ENCODE measurements at places on chromosomes 1 and 21.

DNA sequence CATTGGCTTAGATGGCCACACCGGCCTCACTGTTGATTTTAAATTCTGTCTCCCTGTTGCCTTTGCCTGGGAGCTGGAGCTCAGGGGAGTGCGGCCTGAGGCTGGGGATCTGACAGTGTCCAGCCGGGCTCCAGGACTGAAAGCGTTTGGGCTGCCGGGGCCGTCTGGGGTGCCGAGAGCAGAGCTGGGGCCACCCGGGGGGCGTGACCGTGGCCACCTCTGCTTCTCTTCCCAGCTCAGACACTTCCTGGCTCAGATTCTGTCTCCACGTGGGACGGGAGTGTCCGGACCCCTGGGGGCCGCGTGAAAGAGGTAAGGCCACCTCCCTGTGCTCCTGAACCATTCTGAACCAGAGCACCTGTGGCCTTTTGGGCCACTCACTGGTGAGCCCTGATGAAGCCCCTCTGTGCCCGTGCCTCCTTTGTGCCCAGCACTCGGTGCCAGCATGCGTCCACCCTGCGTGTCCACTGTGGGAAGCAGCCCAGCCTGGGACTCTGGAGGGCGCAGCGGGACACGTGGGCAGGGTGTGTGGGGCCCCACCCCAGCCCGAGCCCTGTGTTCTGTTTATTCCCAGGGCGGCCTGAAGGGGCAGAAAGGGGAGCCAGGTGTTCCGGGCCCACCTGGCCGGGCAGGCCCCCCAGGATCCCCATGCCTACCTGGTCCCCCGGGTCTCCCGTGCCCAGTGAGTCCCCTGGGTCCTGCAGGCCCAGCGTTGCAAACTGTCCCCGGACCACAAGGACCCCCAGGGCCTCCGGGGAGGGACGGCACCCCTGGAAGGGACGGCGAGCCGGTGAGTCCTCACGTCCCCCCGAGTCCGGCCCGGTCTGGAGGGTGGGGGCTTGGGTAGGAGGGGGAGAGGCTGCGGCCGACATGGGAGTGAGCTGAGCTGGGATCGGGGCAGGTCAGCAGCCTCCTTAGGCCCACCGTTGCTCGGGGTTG, 64.8 kb downstream of the SLC19A1 start:
- no peak for DNase-seq

DNA sequence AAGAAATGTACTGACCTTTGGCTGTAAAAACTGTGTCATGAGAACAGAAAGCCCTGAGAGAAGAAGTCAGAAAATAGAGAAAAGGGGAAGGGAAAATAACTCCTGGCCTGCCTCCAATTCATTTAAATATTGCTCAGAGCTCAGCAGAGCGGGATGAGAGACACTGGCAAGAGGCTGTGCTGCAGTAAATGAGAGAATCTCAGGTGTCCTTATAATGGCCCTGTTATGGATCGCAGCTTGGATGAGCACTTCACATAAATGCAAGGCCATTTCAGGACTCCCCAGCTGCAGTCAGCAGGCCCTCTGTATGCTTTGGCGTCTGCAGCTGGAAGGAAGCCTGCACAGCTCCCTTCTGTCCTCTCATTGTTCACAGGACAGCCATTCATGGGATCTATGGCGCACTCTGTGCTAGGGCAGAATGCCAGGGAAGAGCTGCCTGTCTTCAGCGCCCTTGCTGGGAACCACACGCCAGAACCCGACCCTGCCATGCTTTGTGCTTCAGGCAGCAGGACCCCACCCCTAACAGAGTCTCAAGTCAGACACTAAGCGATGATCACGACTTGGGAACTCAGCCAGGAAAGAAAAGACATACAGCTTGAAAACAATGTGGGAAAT, 20.7 kb upstream of the ABCB10 start:
- DNase-seq = no peak

DNA sequence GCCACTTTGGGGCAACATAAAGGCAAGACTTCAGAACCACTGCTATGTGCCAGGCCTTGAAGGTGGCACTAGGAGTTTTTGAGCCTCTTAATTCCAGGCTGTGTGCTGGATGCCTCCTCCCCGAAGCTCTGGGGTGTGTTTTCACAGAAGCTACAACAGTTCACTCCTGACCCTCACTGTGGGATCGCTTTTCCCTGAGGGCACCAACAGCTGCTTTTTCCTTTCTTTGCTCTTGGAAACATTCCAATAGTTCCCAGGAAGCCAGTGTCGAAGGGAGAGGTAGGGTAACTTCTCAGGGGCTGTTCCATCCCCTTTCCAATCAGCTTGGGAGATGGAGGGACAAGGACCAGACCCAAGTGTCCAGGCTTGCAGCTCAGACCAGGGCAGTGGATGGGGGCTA, 153.4 kb downstream of the C1orf94 start:
- DNase-seq = no peak

- peak; percentile 59 for DNase-seq
These were observed 1.7 kb upstream of the GADD45A start for GRCh38 chr1:67683316-67683715.

- peak; percentile 33 for DNase-seq
These were observed 1.0 kb upstream of the HAO2 start for GRCh38 chr1:119367432-119368124.

- no peak for DNase-seq
These were observed 56.7 kb downstream of the RALGPS2 start for GRCh38 chr1:178781533-178782330.

DNA sequence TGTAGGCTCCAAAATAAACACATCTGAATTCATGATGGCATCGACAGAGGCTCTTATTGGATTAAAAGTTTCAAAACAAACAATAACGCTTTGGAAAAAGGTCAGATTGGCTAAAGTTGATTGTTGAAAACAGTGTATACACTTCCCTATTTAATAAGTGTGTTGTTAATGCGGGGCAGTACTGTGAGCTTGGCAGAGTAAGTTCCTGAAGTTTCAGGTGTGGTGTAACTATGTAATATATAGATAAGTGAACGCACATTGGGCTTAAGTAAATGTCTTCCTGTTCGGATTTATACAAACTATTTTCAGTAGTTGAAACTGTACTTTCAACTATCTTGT, 810 bp downstream of the ZBTB37 start:
- DNase-seq = no peak

DNA sequence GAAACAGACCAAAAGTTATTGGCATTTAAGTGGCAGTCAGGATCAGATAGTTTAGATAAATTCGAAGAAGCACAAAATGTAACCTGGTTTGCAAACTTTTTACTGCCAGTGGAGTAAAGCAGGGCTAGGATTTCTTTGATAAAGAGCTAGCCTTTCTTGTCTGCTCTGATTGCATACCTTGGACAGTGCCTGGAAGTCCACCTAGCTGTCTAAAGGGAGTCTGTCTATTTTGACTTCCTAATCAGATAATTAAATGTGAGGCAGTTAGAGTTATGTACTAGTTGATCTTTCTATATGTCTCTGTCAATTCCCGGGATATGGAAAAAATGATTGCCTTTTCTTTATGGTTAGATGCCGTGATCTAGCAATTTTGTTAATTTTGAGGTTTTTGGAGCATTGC, 4.1 kb downstream of the GPSM2 start:
- no peak for DNase-seq

- DNase-seq = no peak
These were observed at the start of gene RGS8 for GRCh38 chr1:182684116-182684828. TSS of gene RGS8 (minus strand) at chr1:182684587. CDS start at chr1:182669649, 14,938 bp downstream.

DNA sequence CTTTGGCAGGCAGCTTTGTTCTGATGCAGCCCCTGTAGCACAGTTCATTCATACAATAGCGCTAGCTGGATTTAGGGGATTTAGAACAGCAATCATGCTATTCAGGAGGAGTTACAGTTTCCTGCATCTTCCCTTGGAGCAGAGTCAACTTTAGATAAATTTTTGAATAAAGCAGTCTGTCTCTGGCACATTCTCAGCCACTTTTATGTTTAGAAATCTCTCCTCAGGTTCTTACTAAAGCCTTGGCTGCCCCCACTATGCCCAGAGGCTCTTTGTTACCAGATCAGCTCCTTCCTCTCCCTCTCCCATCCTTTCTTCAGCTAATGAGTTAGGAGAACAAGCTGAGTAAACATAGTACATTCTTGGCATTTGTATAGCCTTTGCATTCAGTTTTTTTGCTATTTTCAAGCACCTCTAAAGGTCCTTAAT, 17.0 kb upstream of the PIGC start:
- DNase-seq = no peak

- DNase-seq = no peak
These were observed 445.1 kb downstream of the AJAP1 start for GRCh38 chr1:5099558-5099957.

DNA sequence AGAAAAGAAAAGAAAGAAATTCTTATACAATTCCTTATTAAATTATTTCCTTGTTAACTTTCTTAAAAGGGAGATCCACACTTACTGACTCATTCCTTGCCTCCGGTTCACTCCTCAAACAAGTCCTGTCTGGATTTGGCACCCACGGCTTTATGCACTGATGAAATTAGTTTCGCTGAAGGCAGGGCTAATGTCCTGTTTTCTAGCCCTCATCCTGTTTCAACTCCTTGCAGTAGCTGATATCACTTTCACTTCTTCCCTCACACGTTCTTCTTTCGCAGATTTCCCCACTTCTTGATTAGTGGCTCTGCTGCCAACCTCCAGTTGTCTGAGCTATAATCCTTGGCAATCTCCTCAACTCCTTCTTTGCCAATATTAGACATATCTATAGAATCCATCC, 215.2 kb downstream of the URB2 start:
- peak; percentile 22 for DNase-seq

DNA sequence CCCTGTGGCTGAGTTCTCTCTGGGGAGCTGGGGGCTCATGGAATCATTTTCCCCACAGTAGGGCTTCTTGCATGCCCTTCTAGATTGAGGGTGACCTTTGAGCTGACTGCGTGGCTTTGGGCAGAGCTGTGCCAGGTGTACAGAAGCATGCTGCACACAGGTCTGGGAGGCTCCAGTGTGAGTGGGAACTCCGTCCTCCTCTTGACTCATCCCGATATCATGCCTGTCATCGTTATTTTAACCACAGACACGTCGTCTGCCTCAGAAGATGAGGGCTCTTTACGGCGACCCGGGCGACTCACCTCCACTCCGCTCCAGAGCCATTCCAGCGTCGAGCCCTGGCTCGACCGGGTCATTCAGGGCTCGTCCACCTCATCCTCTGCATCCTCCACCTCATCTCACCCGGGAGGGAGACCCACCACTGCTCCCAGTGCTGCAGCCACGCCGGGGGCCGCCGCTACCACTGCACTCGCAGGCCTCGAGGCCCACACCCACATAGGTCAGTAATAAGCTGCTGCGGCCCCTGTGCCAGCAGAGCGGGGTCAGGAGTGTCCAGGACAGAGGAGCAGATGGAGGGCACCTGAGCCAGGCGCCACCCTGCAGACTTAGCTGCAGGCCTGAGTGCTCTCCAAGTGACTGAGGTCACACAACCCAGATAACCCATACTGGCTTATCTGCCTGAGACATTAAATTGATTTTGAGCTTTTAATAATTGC, 39.8 kb downstream of the DIP2A start:
- peak; percentile 19 for DNase-seq

DNA sequence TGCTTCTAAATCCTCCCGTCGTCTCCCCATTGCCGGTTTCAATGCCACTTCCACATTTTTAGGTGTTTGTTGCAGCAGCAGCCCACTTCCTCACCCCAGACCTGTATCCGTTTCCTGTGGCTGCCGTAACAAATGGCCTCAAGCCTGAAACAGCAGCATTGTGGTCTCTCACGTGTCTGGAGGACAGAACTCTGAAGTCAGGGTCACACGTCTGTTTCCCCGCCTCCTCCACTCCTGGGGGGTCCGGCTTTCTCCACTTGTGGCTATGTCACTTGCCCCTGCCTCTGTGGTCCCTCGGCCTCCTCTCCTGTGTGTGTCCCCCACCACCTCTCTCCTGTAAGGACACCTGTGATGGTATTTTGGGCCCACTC, 21.8 kb downstream of the TRPM2 start:
- peak; percentile 2 for DNase-seq

DNA sequence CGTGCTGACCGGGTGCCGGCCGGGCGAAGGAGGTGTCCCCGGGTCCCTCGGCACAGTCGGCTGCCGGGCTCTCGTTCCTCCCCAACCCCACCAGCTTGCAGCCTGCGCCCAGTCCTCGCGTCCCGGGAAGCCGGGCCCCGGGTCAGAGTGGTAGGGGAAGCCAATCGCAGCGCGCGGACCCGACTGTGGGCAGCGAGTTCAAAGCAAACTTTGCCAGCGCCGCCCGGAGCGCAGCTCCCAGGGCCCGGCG, 328 bp downstream of the MYCL start:
- DNase-seq = no peak

DNA sequence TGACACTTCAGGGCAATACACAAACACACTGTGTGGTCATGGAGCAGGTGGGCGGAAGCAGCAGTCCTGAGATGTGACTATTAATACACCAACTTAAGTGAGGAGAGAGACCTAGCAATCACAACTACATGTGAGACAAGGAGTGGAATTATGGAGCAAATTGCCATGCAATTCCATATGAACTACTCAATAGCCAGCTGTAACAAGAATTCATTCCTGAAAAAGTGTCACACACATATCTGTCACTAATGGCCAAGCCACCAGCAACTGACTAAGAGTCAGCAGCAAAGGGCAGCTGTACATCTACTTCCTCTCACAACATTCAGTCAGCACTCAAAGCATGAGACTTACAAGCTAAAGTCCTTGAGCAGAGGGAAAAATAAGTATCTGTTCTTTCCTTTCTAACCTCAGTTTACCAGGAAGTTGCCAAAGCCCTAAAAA, 46.2 kb downstream of the GPR3 start:
- DNase-seq = no peak

DNA sequence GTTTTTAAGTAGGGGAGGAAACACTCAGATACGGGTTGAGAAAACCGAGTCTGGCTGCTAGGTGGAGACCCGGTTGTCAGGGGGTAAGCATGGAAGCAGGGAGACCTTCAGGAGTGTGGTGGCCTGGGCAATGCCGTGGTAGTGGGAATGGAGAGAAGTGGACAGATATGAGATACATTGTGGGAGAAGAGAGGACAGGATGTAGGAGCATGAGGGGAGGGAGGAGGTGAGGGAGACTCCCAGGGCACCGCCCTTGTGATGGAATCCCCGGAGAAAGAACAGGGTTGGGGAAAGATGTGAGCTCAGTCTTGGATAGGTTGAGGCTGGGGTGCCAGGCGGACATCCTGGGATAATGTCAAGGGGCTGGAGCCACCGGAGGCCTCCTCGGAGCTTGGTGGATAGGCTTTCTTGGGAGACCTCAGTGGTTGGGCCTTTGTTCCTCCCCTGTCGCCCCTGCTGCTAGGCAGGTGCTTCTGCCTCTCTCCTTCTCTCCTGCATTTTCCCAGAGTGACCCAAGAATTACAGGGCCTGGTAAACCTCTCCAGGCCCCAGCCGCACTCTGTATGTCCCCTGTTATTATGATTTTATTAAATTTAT, 21.3 kb downstream of the ZNF362 start:
- DNase-seq = no peak

- no peak for DNase-seq
These were observed 55.9 kb downstream of the ITPKB start for GRCh38 chr1:226682871-226683814.

- no peak for DNase-seq
These were observed 41.8 kb upstream of the SLC16A1 start for GRCh38 chr1:112997781-112998180.

DNA sequence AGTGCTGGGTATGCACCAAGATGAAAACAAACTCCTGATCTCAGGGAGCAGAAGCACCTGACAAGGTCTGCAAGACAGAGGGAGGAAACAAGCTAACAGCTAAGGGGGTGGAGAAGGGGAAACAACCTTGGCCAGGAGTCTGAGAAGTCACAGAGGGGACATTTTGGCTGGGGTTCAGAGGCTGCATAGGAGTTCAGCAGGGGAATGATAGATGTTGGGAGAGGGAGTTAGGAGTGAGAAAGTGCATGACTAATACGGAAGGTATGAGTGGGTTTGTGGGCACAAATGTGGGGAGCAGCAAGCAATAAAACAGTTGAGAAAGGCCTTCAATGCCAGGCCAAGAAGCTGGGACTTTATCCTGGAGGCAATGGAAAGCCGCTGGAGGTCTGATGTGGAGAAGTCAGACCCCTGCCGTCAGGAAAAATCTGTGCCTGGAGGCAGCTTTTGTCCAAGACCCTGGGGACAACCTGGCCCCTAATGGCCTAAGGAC, 16.4 kb downstream of the EPHA2 start:
- peak; percentile 96 for DNase-seq
